ENCODE measurements at places on chromosomes 7 and 10. TPM values are rescaled to one million over a fixed set of nuclear protein-coding genes. Genes with fewer than 3 reads are reported as not detected.
A peak's percentile ranks its signal among the peaks of the same experiment; 100 is the strongest.

- DNase-seq, result no peak
Measured at GRCh38 chr7:126040114-126041045, 1110.8 kb upstream of the POT1 start.

DNA sequence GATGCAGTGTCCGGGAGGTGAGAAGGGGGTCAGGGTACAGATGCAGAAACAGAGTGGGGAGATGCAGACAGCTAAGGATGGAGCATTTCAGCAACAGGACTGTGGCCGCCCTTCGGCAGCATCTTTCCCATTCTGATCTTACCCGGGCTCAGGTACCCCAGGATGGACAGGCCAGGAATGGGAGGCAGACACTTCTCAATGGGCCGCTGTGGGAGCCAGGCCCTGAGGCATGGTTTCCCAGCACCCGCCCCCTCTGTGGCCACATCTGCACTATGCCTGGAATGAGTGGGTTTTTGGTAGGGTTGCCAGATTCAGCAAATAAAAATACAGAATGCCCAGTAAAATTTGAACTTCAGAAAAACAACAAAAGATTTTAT, 105.2 kb upstream of the CTBP2 start:
- DNase-seq, result peak; percentile 51

The SLC18A3 gene
- total RNA-seq, result not detected

DNA sequence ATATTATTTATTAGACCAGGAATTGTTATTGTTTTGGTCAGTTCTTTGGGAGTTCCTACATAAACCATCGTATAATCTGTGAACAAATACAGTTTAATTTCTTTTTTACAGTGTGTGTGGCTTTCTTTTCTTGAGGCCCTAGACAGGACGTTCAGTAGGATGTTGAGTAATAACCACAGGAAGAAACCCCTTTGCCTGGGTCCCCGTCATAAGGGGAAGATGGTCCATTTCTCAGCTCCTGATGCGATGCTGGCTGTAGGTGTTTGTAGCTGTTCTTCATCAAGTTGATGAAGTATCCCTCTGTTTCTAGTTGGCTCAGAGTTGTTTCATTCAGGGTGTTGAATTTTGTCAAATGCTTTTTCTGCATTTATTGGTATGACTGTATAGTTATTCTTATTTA, 219.7 kb upstream of the ADARB2 start:
- no peak for DNase-seq

- DNase-seq, result no peak
Measured at GRCh38 chr10:1026578-1026977, 919 bp upstream of the IDI2 start.

The MSRB2 gene
- 25.0 TPM for total RNA-seq

- peak; percentile 74 for DNase-seq
Measured at GRCh38 chr10:93495654-93496321, 624 bp upstream of the CEP55 start.

All from GM23248 (cell line).